Activated T-cell treated with anti-CD3 and anti-CD28 coated beads, Interleukin-2, amount 50 U/mL, for 1 hour (primary cell): ENCODE measurements at places on chromosomes 2 and 18.

DNA sequence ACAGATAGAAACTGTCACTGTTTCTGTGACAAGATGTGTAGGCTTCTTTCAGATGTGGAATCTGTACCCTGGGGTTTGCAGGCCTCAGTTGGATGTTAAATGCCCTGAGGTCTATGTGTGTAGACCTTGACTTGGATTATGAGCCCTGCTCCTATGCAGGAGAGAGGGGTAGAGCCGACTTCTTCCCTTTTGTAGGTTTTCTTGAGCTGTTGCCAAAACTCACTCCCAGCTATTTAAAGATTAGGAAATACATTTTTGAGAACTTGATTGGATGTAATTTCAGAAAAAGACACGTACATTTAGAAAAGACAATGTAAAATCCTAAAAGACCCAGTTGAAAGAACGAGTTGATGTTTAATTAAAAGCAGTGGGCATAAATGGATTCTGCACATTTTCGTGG is 374.8 kb downstream of the SLC4A3 start:
- no peak for DNase-seq

GRCh38 chr18:80253871-80254492 is 6.7 kb upstream of the PARD6G start:
- peak; percentile 36 for DNase-seq

DNA sequence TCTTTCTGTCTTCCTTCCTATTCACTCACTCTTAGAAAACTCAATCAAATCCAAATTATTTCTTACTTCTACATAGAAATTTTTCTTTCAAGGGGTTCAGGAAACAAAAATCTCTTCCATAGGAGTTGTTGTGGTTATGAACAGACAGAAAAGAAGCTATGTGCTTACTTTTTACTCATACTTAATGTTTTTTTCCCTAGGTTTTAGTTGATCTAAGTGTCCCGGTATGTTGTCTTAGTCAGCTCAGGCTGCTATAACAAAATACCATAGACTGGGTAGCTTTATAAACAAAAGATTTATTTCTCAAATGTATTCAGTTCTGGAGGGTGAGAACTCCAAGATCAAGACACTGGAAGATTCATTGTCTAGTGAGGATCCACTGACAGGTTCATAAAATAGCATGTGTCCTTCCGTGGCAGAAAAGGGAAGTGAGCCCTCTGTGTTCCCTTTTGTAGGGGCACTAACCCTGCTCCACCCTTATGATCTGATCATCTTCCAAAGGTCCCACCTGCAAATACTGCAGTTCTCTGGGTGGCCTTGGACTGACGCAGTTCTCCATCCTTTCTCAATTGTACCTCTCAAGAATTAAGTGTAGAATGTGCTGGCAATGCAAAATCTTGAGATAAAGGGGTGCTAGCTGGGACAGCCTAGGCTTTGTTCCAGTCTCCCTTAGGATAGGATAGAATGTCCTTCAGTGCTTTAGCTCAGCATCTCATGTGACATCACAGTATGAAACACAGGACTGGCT is 14.4 kb upstream of the VRK2 start:
- no peak for DNase-seq

DNA sequence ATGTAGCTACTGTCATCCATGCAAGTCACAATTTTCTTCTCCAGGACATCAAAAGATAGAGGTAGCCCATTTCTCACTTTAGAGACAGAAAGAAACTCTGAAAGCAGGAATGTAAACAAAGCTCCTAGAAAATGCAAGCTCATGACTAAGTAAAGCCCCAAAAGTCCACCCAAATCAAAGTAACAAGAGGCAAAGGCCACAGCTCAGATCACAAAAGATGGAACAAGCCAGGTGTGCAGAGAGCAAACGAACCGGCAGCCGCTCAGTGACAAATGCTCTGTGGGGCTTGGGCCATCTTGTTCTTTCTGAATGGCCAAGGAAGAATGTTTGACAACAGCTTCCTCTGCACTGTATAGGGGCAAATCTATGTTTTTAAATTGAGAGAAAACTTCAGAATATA is 201.0 kb downstream of the CYRIA start:
- DNase-seq = no peak

- no peak for DNase-seq
These were observed 817.8 kb upstream of the CNTNAP5 start for GRCh38 chr2:123207245-123207644.

DNA sequence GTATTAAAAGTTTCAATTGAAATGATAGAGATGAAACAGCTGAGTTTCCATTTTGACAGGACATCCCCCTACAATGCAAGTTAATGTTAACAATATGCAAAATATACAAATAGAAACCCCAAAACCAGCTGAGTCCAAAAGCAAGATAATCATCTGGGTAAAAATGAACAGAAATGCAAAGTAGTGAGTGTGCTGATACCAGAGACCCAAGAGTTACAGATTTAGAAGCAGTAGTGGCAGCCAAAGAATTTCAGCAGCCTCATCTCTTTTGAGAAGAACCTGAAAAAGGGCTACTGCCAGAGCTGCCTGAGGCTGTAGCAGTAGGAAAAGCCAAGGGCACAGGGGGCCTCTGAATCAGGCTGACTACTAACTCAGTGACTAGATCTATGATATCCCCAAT is 82.6 kb downstream of the THADA start:
- no peak for DNase-seq

DNA sequence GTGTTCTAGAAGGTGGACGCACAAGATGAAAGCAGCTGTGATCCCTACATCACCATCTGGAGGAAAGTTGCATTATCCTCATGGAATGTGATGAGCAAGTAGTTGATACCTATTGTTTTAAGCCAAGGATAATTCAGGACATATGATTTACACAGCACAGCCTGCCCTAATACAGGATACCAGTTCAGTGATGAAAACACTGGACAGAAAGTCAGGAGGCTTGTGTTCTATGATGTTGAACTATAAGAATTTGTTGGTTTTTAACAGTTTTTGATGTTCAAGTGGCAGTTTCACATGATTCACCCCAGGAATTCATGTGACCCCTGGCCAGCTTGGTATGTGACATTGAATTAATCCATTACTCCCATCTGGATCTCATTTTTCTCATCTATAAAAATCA is 6.2 kb upstream of the CHST10 start:
- DNase-seq = no peak

DNA sequence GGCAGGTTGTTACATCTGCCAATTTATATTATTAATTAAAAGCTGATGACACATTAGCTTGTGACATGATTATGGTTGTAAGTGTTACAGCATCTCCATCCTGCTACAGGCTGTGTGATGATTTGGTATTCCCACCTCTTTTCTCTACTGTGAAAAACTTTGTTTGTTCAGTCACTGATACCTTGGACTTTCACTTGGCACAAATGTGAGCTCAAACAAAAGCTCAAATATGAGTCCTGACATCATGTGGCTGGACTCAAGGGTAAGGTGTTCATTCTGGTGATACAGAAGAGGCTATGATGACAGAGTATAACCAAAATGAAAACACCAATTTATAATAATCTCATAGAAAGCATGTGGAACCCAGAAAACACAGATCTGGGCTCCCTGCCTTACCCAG is 11.4 kb upstream of the IL36A start:
- no peak for DNase-seq

DNA sequence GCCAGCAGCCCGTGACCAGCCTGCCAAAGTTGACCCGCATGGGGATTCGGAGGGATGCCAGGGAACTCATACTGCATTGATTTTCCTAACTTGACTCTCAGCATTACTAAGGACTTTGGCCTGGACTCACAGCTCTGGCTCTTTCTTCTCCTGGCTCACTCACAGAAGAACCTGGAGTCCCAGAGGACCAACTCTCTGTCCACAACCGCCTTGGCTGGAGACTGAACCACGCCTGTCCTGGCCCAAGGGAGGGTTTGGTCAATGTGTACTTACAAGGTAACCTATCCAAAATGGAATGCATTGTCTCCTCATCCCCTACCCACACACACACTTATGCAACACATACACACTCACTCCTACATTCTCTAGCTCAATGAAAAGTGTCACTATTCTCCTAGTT is 135.6 kb upstream of the KLHL29 start:
- no peak for DNase-seq

GRCh38 chr2:151770995-151771394 is 36.7 kb upstream of the NEB start:
- no peak for DNase-seq

DNA sequence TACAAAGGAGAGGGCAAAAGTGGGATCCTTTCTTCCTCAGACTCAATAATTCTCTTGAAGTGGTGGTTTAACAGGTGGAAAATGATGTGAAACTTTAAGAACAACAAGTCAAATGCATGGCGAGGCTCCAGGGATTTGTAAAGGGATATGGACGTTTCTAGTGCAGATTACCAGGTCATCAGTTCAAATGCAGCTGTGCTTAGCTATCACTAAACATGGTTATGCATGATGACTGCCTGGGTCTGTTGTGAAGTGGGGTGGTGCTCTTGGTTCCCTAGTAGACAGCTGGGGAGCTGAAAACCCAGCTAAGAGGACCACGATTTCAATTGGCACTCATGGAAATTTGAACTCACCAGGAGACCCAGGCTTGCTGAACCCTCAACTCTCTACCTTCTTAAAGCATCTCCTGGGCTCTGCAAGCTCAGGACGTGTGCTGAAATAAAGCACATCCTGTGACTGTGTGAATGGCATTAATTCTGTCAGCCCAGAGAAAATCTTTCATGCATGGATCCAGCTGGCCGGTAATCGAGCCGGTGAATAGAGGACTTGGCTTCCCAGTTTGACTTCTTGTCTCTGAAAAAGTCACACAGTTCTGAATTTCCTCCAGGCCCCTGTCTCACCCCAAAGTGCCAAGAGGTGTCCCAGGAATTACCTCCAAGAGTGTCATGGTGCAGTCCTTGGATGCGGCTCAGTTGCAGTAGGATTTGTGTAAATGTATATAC is 146.1 kb downstream of the MTX2 start:
- DNase-seq = no peak
